ENCODE measurements at places on chromosomes 5 and 9. TPM values are rescaled to one million over a fixed set of nuclear protein-coding genes. Genes with fewer than 3 reads are reported as not detected.

- ATAC-seq = no peak
These were observed 90.7 kb downstream of the CACNA1B start for GRCh38 chr9:137968235-137968634.

DNA sequence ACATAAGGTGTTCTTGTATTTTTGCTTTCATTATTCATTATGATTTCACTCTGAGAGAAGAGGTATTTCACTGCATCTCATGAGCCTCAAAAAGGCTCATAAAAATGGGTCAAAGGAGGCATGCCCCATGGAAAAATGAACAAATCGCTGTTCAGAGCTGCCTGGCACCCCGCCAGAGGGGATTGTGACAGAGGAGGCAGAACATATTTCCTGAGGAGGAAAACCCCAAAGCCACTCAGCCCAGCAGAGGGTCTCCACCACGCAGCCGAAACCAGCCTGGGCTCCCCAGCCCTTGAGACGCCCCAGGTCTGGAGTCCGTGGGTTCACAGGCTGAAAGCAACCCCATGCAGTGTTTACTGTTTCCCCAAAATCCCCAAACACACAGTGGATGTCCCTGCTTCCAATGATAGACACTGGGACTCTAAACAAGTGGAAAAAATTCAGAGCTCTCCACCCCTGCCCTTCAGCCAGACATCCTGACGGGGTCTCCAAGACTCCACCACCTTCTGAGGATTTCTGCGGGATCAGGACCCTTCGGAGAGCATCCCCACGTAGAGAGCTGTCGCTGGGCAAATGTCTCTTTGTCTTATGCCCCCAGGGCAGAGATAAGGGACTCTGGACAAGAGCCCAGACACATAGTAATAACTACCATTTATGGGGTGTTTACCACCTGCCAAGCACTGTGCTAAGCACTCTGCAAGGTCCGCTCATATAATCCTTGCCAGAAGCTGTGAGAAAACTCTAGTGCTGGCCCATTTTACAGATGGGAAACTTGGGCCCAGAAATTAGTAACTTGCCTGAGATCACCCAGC, 122.3 kb downstream of the PAX5 start:
- ATAC-seq = no peak

DNA sequence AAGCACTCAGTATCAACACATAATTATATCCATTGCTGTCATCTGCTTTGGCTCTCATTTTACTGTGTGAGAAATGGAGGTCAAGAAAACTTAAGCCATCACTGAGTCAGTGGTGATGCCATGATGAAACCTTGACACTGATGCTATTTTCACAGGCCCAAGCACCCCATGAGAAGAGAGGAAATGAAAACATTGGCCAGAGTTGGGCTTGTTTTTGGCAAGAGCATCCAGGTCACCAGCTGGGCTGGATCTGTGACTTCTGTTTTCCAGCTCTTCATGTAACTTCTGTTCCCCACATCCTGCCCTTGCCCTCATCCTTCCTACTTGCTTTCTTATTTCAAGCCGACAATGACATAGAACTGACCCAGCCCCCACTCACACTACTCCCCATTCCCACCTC, 10.0 kb downstream of the LCP2 start:
- ATAC-seq = peak; percentile 84

CATSPER3 gene
- 0.78 TPM for total RNA-seq

- no peak for ATAC-seq
These were observed 20.3 kb upstream of the RNF180 start for GRCh38 chr5:64145216-64145895.

DNA sequence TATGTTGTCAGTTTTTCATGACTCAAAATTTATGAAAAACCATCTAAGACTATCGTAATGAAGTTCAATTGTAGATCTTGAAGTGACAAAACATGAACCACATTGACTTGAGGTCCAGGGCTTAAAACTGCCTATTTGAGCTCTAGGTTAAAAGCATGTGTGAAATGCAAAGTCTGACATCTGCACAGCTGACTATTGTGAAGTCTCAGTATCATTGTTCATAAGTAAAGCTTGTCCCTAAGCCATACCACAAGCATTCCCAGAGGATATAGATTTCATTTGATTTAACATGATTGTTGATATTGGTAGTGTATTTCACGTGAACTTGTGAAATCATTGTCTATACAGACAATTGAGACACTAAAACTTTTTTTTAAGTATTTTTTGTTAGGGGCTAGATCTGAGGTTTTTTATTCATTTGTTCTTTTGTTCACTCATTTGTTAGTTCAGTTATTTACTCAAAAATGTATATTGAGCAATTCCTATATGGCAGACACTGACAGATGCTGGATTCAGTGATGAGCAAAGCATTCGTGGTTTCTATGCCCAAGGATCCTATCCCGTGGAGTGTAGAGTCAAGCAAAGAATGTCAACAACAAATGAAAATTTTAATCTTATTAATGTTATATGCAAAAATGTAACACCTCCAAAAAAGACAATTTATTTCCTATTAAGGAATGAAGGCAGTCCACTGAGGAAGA, 485.2 kb downstream of the RAB3C start:
- no peak for ATAC-seq

PKD2L2 gene
- not detected for total RNA-seq

GRCh38 chr9:36488389-36488756, 84.3 kb upstream of the MELK start:
- ATAC-seq = no peak

- ATAC-seq = no peak
These were observed 114.3 kb upstream of the STARD4 start for GRCh38 chr5:111626473-111627148.

LCN12 gene
- total RNA-seq = not detected

RNF183 gene
- total RNA-seq = 0.37 TPM

DNA sequence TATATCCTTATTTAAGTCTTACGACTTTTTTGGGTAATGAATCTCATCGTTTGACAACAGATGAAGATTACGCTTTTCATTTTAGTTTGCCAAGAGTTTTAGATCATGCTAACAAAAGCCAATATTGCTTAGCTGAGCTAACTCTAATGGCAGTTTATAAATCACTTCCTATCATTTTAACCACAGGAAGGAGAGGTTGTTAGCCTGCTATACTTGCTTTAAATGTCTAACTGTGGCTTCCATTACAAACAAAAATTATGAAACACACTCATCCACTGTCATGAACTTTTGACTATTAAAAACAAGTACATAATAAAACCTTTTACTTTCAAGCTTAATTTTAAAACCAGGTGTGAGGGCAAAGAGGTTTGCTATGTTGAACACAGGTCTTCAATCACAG, 53.7 kb upstream of the ANKH start:
- ATAC-seq = no peak

DNA sequence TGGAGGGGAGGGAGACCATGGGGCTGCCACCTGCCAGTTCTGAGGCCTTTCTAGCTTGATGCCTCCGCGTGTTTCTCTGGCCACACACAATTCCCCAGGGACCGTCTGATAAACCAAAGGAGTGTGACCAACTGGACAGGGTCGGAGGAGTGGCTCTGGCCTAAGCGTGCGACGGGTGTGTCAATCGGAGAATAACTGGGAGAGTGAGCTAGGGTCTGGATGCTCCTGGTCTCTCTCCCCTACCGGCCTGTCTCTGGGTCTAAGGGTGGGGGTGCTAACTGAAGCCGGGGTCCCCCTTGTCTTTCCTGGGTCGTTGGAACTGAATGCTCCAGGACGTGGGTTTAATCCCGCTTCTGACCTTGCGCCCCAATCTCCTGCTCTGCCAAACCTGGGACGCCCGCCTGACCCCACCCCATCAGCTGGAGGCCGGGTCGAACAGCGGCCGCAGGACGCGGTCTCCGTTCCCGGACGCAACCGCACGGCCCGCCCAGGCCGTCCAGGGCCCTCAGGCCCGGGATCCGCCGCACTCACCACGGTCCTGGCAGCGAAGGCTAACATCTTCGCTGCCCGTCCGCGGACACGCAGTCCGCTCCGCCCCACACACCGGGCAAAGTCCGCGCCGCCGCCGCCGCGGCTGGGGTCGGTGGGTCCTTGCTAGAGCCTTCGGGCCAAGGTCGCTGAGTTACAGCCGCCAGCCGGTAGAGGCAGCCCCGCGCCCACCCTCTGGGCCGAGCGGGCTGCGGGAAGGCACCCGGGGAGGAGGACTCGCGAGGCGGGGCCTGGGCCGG, 447 bp downstream of the CRAT start:
- ATAC-seq = peak; percentile 38

NRARP gene
- 11.3 TPM for total RNA-seq

- ATAC-seq = no peak
These were observed 3.9 kb downstream of the VCAN start for GRCh38 chr5:83475391-83475863.

- no peak for ATAC-seq
These were observed 24.9 kb upstream of the CEP120 start for GRCh38 chr5:123448017-123448617.

- peak; percentile 79 for ATAC-seq
These were observed at the start of gene SHB for GRCh38 chr9:38068701-38069628. TSS of gene SHB (minus strand) at chr9:38069227. CDS start at chr9:38068645, 582 bp downstream.

GRCh38 chr5:141326088-141326854, 4.0 kb upstream of the PCDHGA1 start:
- ATAC-seq = peak; percentile 73

GRCh38 chr5:71483355-71483754, 27.9 kb downstream of the BDP1 start:
- ATAC-seq = no peak

GRCh38 chr5:97229196-97229595, 46.1 kb upstream of the RIOK2 start:
- ATAC-seq = no peak

GABRB2 gene
- 17.3 TPM for total RNA-seq

TNFAIP8 gene
- total RNA-seq = 33.6 TPM
